Vein endothelial cell (primary cell): ENCODE measurements at places on chromosomes 11 and 22. TPM values are rescaled to one million over a fixed set of nuclear protein-coding genes. Genes with fewer than 3 reads are reported as not detected.

The KBTBD4 gene
- total RNA-seq = 27.4 and 29.6 TPM in 2 replicates

The MUC5AC gene
- total RNA-seq = not detected in 2 replicates

The PPP2R1B gene
- 38.5 and 50.4 TPM in 2 replicates for total RNA-seq

The OR52I1 gene
- not detected in 2 replicates for total RNA-seq

The HORMAD2 gene
- not detected in 2 replicates for total RNA-seq

The ANO1 gene
- total RNA-seq = 0.19 TPM in 1 of 2 replicates, not detected in the other

The SUN2 gene
- total RNA-seq = 125 and 142 TPM in 2 replicates

The TMEM258 gene
- total RNA-seq = 65.6 and 81.3 TPM in 2 replicates

The SHISAL1 gene
- under 0.01 TPM in 2 replicates for total RNA-seq

The MEI1 gene
- total RNA-seq = 0.96 and 2.6 TPM in 2 replicates

The DTX4 gene
- 4.2 and 7.8 TPM in 2 replicates for total RNA-seq

The KLHL35 gene
- 2.0 and 3.9 TPM in 2 replicates for total RNA-seq

The MYRF gene
- total RNA-seq = 0.48 and 0.65 TPM in 2 replicates

The SSTR3 gene
- not detected in 2 replicates for total RNA-seq

The POU2AF2 gene
- not detected in 2 replicates for total RNA-seq

The C1QTNF4 gene
- total RNA-seq = 0.10 and 0.33 TPM in 2 replicates

The SEPTIN3 gene
- under 0.01 TPM in 2 replicates for total RNA-seq

The STK33 gene
- total RNA-seq = 0.98 and 1.3 TPM in 2 replicates

The MOV10L1 gene
- total RNA-seq = 28.6 and 46.7 TPM in 2 replicates

The CD3D gene
- total RNA-seq = not detected in 2 replicates

The OR51E2 gene
- not detected in 2 replicates for total RNA-seq

The MISFA gene
- total RNA-seq = 2.9 TPM in 1 of 2 replicates, not detected in the other

The BACE1 gene
- 16.3 and 16.5 TPM in 2 replicates for total RNA-seq

The APOL3 gene
- total RNA-seq = 47.7 and 58.8 TPM in 2 replicates

The BBOX1 gene
- total RNA-seq = not detected in 2 replicates

The P4HA3 gene
- 26.4 and 43.8 TPM in 2 replicates for total RNA-seq

The TBX10 gene
- total RNA-seq = not detected in 2 replicates
